Mucosa of descending colon (tissue), 3 donors: ENCODE measurements at places on chromosomes 7 and 10.

DNA sequence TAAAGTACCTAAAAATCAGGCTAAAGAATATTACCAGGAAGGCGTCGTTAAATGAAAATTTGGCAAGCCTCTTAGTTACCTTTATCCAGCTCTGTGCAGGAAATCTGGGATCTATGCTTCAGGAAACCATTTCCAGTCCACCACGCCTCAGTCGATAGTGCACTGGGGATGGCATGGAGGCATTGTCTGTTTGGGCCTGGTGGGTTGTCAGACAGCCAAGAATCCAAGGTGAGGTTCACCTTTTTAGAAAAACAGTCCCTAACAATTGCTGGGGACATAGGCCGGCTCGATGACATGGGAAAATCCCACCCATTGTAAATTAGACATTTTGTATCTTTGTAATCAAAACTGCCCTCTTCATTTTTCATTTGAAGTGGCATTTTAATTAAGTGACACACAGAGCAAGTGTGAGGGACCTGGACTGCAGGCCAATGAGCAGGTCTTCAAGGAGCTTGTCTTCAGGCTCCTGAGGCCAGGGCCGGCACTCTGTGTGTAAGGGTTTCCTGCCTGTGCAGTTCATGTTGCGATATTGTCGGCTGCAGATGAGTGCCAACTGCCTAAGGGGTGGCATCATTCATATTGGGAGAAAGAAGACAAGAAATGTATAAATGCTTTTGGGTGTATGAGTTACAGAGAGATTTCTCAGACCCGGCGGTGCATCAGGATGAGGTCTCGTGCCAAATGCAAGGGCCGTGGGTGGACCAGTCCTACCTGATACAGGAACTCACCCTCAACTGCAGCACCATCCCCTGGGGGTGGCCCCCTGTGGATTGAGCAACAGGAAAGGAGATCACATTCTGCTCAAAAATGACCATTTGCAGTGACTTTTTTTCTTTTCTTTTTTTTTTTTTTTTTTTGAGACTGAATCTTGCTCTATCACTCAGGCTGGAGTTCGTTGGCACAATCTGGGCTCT lies 80.8 kb downstream of the PTPRE start:
- no peak for DNase-seq

DNA sequence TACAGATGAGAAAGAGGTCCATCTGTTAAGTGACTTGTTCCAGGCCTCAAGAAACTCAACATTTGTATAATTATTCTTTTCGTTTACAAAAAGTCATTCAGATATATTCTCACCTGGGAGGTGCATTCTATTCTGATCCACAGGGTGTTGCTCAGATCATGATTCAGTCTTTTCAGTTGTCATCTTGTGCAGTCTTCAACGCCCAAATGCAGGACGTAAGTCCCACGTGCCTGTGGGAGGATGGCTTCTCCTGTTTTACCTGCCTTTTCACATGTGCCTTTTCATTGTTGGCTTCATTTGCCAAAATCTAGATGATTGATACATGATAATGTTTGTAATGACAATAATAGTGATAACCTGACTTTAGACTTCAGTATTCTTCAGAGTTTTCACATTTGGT lies 46.5 kb downstream of the SLK start:
- DNase-seq: no peak

GRCh38 chr7:94605031-94605430 lies 50.9 kb downstream of the SGCE start:
- no peak for DNase-seq

GRCh38 chr10:113566888-113567287 lies 14.0 kb downstream of the HABP2 start:
- no peak for DNase-seq

- no peak for DNase-seq
Observed at GRCh38 chr7:17031906-17032551, 150.2 kb upstream of the AGR3 start.

- peak; percentile 49 for DNase-seq
Observed at GRCh38 chr10:117374506-117375359, 507 bp downstream of the PDZD8 start.
